Ovary (tissue), 10 donors: ENCODE measurements at places on chromosomes 2 and 18.

GRCh38 chr18:59744271-59744721 lies 47.1 kb upstream of the CCBE1 start:
- no peak for DNase-seq

DNA sequence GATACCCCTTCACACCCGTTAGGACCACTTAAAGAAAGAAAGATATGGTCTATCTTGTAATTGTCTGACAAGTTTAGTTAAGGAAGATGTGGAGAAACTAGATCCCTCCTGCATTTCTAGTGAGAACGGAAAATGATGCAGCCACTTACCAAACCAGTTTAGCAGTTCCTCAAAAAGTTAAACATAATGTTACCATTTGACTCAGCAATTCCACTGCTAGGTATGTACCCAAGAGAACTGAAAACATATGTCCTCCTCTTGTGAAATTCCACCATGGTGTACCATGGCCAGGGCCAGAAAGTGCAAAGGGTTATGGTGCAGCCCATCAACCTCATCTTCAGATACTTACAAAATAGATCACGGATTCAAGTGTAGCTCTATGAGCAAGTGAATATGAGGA lies 79.0 kb upstream of the ID2 start:
- DNase-seq: no peak

GRCh38 chr2:42742740-42743658 lies 20.9 kb downstream of the OXER1 start:
- DNase-seq: no peak

- no peak for DNase-seq
Measured at GRCh38 chr18:3538954-3539617, 89.1 kb downstream of the TGIF1 start.

DNA sequence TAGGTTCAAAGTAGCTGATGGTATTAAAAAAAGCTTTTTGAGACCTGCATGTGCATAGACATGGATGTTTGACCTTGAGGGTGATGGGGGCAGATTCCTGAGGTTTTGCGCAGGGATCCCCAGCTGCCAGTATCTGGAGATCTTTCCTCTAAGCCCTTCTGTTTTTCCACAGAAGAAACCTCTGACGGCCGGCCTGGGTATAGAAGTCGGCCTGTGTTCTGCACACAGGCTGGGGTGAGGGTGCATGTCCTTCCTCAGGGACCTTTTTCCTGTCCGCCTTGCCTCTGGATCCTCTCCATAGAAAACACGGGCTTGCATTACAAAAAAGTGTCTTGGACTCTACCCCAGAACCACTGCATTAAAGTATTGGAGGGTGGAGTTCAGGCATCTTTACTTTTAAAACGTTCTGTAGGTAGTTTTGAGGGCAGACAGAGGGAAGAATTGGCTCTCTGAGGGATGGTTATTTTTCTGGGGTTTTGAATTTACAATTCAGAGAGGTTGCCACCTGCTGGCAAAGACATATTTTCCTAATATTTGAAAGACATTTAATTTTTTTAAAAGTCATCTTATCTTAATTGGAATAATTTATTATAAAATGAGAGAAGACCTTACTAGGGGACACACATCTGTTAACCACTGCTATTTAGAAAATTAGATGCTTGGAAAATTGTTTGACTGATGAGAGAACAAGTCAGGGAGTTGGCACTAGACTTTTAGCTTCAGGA lies 350.6 kb downstream of the DCDC2C start:
- no peak for DNase-seq
